ENCODE measurements at places on chromosomes 1 and 21.

DNA sequence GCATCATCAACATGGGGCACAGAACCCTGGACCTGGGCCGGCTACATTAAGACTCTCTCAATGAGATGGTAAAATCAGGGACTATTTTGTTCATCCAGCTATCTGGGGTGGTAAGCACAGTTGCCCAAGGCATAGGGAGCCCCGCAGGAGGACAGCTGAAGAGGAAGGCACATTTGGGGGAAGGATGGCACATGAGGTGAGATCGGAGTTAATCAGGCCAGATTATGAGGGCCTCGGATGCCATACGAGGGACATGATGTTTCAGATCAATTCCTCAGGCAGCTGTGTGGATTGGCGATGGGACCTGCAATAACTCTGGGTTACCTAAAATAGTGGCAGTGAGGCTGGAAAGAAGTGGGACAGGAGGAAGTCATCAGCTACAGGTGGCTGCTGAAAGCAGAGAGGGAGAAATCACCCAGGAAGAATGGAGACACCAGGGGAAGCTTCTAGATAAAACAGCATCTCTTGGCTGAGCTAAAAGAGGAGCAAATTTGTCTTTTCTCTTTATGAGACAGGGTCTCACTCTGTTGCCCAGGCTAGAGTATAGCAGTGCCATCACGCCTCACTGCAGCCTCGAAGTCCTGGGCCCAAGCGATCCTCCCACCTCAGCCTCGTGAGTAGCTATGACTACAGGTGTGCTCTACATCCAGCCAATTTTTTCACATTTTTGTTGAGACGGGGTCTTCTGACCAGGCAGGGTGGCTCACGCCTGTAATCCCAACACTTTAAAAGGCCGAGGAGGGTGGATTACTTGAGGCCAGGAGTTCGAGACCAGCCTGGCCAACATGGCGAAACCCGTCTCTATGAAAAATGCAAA lies 21.1 kb downstream of the TOMM20 start:
- DNase-seq: no peak

- DNase-seq: no peak
Measured at GRCh38 chr1:220692436-220693228, 2.5 kb downstream of the C1orf115 start.

- DNase-seq: no peak
Measured at GRCh38 chr1:43430831-43431230, 22.9 kb downstream of the HYI start.

GRCh38 chr1:207328004-207328403 lies 6.5 kb downstream of the CD55 start:
- no peak for DNase-seq

DNA sequence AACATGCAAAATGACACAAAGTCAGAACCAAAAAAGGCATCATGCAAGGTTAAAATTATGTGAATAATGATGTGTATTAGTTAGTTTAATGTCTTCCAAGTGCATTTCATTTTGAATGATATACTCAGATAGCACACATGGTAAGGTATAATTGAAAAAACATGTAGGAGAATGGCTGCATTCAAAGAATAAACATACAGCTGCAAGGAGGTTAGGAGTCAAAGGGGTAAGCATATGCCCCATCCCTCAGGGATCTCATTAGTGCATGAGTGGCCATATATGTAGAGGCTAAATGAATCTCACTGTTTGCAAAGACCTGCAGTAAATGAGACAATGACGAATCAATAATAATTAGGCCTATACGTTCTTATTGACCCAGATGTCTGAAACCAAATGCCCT lies 179.7 kb upstream of the HOOK1 start:
- DNase-seq: no peak

GRCh38 chr1:204417074-204417997 lies 5.7 kb upstream of the PPP1R15B start:
- DNase-seq: no peak

DNA sequence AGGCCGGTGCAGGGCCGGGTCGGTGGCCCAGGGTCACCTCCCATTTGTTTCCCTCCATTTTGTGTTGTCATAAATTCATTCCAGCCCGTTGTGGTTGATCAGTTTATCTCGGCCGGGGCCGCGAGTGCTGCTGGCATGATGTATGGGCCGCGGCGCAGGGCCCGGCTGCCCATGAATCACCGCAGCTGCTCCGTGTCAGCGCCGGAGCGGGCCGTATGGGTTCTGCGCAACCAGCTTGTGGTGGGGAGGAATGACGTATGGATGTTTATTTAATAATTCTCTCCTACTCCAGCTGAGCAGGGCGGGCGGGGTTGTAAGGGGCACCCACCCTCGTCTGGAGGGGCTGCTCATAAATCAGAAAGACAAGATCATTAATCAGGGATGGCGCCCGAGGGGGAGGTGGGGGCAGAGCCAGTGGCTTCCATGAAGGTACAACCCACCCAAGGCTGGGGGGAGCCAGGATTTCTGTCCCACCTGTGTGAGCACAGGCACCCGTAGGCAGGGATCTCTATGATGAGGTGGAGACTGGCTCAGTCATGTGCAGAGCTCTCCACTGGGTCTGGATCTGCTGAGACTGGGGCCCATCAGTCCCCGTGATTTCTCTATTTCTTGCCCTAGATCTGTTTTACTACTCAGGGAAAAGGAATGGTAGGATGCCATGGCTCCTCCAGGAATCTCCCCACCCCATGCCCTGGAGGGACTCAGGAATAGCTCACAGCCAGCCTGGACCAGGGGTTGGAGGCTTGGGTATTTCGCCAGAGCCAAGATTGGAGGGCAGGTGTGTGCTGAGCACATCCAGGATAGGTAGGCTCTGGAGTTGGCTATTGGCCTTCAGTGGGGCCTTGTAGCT lies 27.8 kb downstream of the TMEM53 start:
- no peak for DNase-seq

- DNase-seq: no peak
Measured at GRCh38 chr1:96292141-96292540, 429.4 kb upstream of the PTBP2 start.

DNA sequence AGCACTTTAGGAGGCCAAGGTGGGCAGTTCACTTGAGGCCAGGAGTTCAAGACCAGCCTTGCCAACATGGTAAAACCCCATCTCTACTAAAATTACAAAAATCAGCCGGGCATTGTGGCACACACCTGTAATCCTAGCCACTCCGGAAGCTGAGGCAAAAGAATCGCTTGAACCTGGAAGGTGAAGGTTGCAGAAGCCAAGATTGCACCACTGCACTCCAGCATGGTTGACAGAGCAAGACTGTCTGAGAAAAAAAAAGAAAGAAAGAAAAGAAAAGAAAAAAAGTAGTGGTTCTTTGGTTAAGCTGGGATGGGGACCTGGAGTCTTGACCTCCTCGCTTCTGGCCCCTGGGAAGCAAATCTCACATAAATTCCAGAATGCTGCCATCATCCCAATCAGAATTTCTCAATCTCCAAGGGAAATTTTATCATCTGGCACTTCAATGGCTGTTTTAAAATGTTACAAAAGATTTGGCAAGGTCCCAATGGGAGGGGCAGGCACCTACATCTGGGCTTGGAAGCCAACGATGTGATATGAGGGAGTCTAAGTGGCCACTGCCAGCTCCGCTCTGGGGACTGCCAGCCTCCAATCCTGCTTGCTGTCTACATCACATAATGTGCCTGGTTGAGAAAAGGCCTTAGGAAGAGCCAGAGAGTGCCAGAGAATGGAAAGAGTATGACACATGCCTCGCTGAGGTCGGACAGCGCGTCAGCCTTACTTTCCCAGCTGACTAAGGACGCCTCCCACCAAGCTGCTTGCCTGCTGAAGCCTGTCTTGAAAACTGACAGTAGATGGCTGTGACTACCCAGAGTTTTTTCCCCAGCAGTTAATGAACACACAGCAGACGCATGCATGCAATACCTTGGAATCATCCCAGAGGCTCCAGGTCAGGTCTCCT lies 42.1 kb upstream of the SRP9 start:
- no peak for DNase-seq

- no peak for DNase-seq
Measured at GRCh38 chr1:175173531-175173930, 19.0 kb downstream of the KIAA0040 start.

- no peak for DNase-seq
Measured at GRCh38 chr1:40977716-40978115, 1.8 kb upstream of the CTPS1 start.

GRCh38 chr1:97668945-97669344 lies 251.9 kb downstream of the DPYD start:
- no peak for DNase-seq

GRCh38 chr1:201508809-201509208 lies 1.9 kb upstream of the CSRP1 start:
- DNase-seq: no peak

DNA sequence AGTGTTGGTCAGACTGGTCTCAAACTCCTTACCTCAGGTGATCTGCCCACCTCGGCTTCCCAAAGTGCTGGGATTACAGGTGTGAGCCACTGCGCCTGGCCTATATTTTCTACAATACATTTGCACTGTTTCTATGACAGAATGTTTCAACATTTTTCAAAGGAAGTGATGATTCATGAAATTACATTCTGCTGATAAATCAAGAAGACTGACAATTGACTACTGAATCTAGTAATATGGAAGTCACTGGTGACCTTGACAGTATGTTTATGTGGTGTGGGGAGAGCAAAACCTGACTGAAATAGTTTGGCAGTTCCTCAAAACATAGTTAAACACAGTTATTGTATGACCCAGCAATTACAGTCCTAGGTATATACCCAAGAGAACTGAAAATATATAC lies 18.1 kb downstream of the LRIF1 start:
- DNase-seq: no peak

DNA sequence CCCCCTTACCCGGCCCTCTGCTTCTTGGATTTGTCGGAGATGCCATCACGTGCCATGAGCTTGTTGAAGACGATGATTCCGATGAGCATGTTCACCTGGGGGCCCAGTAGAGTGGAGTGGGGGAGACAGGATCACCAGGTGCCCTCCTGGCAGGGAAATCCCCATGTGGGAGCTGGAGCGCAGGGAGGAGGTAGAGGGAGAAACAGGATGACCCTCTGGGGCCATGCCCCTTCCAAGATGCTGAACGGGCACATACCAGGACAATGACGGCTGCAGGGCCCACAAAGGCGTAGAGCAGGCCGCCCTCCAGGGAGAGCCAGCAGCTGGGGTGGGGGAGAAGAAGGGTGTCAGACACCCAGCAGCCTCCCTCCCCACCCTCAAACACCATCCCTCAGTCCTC lies 28.6 kb downstream of the ADGRB2 start:
- no peak for DNase-seq

DNA sequence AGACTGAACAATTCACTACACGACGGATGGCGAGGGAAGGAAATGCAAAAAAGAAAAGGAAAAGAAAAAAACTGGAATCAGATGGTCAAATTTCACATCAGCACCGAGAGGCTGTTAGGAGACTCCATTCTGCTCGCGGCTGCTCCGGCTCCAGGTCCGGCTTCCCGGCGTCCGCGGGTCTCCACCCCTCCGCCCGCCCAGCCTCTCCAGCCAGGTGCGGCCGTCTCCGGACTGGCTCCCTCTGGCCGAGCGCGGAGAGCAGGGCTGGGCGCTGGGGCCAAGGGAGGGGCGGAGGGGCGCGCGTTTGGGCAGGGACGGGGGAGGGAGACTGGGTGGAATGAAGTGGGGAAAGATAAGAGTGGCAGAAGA lies 332 bp downstream of the KCNJ6 start:
- no peak for DNase-seq

DNA sequence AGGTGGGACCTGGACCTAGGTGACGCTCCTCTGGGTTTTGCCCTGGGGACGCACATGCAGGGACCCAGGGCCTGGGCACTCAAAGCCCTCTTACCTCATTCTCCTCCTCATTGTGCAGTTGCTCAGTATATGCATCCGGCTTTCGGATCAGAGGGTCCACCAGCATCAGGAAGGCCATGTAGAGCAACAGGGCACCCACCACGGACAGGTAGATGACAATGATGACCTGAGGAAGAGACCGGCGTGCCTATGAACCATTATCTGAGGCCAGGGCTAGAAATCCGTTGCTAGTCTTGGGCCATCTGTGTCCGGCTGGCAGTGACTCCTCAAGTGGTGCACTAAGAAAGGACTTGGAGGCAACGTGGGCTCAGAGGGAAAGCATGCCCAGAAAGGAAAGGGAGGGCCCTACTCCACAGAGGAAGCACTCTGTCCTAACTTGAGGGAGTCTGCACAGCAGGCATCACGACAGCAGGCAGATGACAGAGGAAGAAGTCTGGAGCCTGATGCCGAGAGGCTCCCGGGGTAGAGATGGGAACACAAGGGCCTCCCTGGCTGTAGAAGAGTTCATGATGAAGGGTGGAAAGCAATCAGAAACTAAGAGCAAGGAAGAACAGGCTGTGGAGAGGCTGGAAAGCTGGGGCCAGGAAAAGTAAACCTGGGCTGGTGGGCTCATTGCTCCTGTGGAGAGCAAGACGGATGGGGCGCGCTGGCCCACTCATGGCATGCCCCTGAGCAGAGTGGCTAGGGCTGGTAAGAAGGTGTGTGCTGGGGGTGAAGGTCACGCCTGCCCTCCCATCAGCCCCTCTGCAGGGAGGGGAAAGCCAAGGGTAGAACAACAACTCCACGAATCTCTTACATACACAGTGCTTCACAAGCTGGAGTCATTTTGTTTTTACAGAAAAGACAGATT lies 10.3 kb downstream of the TMEM9 start:
- DNase-seq: no peak

GRCh38 chr1:234154320-234155251 lies 218.7 kb upstream of the COA6 start:
- DNase-seq: no peak

GRCh38 chr1:223725578-223725977 lies 13.2 kb downstream of the CAPN2 start:
- no peak for DNase-seq

DNA sequence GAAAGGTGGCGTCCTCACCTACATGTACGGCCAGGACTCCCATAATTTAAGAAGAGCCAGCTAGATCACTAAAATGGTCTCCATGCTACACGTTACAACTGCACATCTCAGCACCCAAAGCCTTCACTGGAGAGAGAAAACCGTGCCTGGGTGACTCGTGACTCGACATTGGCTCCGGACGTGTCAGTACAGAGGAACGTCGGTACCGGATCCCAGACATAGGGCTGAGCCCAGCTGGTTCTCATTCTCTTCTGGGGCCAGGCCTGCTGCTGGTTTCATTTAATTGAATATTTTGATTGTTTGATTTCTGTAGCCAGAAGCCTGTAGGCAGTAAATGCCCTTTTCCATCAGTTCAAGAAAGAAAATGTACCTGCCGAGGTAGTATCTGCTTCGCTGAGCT lies 93.1 kb downstream of the HHIPL2 start:
- DNase-seq: no peak

DNA sequence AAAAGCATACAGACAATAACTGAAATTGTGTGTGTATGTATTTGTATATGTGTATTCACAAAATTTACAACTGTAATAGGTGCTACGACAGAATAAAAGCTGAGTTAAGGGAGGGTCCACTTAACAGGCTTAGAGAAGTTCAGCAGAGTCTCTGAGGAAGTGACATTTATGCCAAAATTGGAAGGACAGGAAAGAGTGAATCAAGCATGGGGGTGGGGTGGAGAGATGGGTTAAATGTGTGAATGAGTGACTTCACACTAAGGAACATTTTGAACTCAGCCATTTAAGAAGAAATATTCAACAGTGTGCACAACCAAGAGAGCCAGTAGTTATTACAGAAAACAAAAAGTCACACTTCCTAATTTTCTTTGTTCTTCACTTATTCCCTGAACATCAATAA lies 53.8 kb upstream of the RGS1 start:
- DNase-seq: no peak
